ENCODE measurements at places on chromosomes 7 and 10.
A peak's percentile ranks its signal among the peaks of the same experiment; 100 is the strongest.

- no peak for DNase-seq
These were observed 61.6 kb downstream of the MEST start for GRCh38 chr7:130553398-130554029.

GRCh38 chr7:32564542-32564941, 69.3 kb downstream of the AVL9 start:
- DNase-seq = no peak

GRCh38 chr7:30817371-30817767, 46.2 kb downstream of the MINDY4 start:
- peak; percentile 22 for DNase-seq

- no peak for DNase-seq
These were observed 17.8 kb downstream of the NAPEPLD start for GRCh38 chr7:103130901-103131624.

- no peak for DNase-seq
These were observed 324.5 kb upstream of the KLF6 start for GRCh38 chr10:4109469-4109868.

DNA sequence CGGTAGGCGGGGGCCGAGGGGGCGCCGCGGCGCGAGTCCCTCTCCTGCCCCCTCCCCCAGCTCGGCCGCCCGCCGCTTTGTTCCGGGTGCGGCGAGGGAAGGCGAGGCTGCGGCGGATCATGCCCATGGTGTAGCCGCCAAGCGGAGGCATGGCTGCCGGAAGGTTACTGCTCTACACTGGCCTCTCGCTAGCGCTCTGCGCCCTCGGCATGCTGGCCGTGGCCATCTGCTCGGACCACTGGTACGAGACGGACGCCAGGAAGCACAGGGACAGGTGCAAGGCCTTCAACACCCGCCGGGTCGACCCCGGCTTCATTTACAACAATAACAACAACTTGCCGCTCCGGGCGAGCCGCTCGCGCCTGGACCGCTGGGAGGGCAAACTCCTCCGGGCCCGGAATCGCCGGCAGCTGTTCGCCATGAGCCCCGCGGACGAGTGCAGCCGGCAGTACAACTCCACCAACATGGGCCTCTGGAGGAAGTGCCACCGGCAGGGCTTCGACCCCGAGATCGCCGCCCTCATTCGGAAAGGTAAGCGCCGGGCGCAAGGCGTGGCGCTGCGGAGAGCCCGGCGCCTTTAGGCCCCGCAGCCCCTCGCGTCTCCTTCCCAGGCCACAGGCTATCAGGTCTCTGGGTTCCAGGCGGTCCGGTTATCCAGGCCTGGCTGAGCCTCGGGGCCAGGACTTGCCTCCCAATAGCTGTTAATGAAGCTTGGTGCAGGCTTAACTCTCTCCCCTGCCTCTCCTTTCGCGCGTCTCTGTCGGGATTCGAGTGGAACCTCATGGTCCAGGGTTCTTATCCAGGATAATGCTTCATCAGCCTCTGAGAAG, 513 bp downstream of the TMEM178B start:
- no peak for DNase-seq

- no peak for DNase-seq
These were observed 29.7 kb downstream of the C1QL3 start for GRCh38 chr10:16491933-16492332.

DNA sequence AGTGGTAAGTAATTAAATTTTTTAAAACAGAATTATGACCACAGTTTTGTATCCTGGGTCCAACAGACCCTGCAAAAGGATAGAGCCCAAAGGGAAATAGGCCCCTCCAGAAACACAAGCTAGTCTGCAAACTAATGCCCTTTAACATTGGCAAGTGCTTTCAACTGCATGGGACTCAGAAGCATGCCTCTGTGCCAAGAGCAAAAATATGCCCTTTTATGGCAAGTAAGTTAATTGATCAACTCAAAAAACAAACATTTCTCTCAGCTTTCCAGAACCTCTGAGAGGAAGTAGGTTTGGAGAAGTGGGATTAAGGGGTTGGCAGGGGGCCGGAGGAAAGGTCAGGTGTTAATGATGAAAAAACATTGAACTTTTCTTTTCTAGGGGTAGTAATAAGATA, 186.6 kb upstream of the PRSS1 start:
- DNase-seq = no peak

DNA sequence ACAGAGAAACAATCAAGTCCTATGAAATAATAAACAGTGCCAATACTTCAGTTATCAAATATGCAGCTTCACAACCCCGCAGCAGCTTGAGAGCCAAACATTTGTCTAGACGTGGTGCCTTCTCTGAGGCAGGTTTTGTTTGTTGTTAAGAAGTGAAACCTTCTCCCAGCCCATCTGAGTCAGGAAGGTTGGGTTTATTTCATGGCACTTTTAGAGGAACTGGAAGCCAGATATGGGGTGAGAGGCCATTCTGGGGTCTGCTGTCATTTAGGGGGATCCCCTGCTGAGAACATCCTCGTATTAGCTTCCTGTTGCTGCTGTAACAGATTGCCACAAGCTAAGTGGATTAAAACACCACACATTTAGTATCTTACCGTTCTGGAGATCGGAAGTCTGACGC, 113.6 kb downstream of the GRK5 start:
- DNase-seq = no peak

DNA sequence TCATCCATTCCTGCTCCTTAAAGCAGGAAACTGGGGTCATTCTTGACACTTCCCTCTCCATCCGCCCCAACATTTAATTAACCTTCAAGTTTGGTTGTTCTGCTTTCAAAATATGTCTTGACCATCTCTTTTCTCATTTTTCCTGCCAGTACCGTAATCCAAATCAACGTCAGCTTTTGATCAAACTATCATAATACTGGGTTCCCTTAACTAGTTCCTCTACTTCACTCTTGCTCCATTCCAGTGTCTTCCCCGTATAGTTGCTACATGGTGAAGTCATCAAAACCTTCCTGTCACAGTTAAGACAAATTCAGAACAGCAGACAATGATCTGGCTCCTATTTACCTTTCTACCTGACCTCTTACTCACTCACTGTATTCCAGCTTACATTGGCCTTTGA, 6.6 kb upstream of the KLF14 start:
- DNase-seq = no peak

- DNase-seq = no peak
These were observed 90.2 kb upstream of the CACUL1 start for GRCh38 chr10:118844731-118845521.

DNA sequence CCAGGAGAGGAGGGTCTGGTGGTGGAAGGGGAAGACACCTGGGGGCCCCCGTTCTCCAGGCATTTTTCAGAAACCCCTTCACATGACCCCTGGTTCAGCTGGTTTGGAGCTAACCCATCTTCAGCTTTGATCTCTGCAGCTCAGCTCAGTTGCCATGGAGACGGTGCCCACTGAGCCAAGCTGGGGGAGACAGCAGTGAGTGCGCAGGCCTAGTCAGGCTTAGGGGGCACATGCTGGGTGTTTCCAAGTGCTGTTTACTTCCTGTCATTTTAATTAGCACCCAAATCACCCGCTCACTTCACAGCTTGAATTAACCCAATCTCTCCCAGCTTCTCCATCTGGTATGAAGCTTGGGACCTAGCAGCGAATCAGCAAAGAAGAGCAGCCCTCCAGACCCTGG, 9.0 kb downstream of the SPOCK2 start:
- no peak for DNase-seq

DNA sequence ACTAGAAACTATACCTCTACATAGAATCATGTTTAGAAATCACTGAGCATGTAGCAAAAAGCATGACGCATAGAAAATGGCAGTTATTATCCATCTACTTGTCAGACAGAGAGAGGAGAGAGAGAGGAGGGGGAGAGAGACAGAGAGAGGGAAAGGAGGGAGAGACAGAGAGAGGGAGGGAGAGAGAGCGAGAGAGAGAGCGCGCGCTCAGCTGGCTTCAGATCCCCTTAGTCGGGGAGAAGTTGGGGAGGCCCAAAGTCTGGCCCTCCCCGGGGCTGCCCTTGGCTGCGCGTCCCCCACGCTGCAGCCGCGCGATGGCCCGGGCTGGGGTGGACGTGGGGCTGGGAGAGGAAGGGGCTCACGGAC, 37.0 kb downstream of the CNPY1 start:
- no peak for DNase-seq

GRCh38 chr7:80134536-80135308, at the start of gene GNAI1:
Gene GNAI1 (plus strand): TSS chr7:80134831. CDS start chr7:80135161, 330 bp downstream.
- peak; percentile 83 for DNase-seq

GRCh38 chr7:111836592-111836991, 274.3 kb upstream of the IMMP2L start:
- no peak for DNase-seq

DNA sequence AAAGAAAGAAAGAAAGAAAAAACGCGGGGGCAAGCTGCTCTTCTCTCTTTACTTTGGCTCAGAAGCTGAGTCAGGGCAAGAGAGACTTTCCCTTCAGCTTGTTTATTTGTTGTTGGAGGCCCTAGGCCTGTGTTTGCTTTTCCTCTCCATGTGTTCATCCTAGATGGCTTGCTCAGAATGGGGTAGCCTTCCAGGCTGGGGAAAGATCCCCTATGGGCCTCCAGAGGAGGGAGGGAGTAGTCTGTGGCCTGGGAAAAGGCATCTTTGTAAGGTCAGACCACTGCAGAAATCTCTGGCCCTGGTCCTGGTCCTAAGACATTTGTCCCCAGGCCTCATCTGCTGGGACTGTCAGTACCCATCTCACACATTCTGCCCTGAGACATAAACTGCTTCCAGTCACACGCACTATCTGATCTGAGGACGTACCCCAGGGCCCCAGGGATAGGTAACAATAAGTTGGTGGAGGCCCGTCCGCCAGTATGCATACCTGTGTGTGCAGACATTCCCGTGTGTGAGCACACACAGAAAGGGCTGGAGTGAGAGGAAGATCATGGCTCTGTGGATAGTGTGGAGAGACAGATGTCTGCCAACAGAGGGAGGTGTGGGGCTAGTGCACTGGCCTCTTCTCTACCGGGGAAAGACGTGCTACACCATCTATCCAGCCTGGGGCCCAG, 4.9 kb upstream of the SCD start:
- peak; percentile 62 for DNase-seq

DNA sequence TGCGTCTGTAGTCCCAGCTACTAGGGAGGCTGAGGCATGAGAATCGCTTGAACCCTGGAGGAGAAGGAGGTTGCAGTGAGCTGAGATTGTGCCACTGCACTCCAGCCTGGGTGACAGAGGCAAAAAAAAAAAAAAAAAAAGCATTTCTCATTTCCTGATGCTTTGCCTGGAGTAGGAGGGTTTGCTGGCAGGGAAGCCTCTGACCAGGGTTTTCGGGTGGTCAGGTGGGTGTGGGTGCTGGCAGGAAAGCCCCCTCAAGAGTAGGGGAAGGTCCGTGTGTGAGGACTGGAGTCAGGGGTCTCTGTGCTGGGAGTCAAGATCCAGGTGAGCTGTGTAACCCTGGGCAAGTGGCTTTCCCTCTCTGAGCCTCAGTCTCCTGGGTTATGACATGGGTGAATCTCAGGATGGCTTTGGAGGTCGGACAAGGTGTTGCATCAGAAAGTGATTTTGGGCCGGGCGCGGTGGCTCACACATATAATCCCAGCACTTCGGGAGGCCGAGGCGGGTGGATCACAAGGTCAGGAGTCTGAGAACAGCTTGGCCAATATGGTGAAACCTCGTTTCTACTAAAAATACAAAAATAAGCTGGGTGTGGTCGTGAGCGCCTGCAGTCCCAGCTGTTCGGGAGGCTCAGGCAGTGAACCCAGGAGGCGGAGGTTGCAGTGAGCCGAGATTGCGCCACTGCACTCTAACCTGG, 3.2 kb downstream of the AMZ1 start:
- no peak for DNase-seq

- DNase-seq = no peak
These were observed 99.1 kb downstream of the ANK3 start for GRCh38 chr10:60290558-60290957.

- DNase-seq = peak; percentile 91
These were observed at the start of gene EPHB4 for GRCh38 chr7:100827330-100828226. Gene EPHB4 (minus strand): TSS chr7:100827523. CDS start chr7:100827030, 493 bp downstream.

DNA sequence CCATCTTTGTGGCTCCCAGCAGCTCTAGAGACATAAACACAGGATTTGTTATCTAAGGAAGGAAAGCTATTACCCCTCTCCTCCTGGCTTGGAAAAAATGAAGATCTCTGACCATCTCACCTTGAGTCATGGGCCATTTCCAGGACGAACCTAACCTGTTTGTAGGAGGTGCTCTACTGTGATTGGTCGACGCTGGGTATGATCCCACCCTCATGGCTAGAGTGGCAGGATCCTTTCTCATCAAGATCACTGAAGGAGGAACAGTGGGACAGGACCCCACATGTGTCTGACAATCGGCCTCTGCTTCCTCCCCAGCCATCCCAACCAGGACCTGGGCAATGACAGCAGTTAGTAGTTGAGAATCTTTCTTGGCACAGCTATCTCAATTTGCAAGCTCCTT, 144.1 kb downstream of the EMX2 start:
- DNase-seq = no peak

GRCh38 chr7:74233655-74234285, 20.4 kb downstream of the RFC2 start:
- peak; percentile 38 for DNase-seq

DNA sequence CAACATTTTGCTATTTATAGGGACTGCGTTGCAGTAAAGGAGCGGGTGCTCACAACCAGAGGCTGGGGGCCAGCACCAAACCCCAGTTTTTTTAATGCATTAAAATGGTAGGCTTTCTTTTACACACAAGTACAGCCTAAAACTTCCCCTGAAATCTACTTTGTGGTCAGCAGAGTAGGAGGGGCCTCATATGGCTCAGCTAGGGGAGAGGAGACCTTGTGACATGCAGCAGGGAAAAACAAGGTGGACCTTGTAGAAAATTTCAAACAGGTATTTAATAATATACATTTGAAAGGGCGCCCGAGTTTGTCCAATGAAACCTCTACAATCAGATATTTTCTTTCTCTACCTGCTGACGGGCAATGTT, 1.4 kb downstream of the CCDC136 start:
- no peak for DNase-seq

DNA sequence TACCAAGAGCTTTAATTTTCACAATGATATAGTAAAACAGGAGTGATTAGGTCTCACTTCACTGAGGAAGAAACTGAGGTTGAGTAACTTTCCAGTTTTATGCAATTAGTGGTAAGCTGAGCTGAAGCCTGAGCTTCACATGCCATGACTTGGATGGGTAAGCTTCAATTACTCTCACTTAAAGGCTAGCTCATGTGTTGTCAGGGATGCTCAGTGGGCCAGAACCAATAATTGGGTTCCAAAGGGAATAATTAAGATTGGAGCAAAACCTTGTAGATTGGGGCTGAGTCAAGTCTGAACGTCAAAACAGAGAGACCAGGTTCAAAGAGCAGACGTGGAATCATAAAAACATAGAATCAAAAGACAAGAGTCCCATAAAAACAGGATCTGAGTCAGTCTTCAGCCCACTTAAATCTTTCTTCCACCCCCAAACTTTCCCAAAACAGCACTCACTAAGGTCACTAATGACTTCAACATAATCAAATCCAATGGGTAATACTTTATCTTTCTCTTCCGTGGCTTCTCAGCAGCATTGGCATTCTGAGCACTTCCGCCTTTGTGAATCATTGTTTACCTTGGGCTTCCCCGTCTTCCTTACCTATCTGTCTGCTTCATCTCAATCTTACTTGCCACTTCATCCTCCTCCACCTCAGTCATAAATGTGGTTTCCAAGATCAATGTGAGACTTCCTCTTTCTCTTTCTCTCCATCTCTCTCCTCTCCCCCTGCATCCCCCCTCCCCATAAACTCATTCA, 23.0 kb upstream of the EGFR start:
- DNase-seq = no peak

GRCh38 chr7:105185290-105186010, 171.4 kb downstream of the KMT2E start:
- DNase-seq = no peak
